ENCODE measurements at places on chromosomes 7 and 10.

DNA sequence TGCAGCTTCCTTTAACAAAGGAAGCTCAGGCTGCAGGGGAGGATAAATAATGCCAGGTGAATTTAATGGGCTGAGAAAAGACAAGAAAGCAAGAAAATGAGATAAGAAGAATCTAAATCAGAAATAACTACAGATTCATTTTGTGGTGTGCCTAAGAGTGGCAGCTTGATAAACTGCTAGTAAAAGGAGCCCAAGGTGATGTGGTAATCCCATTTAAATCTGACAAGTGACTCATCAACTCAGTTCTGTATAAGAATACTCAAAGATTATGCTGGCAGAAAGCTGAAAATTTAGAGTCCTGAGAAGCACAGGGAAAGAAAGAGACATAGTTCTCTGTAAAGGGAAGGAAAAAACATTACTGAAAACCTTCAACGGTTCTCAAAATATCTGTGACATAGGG is 109.4 kb upstream of the PDE1C start:
- no peak for DNase-seq

DNA sequence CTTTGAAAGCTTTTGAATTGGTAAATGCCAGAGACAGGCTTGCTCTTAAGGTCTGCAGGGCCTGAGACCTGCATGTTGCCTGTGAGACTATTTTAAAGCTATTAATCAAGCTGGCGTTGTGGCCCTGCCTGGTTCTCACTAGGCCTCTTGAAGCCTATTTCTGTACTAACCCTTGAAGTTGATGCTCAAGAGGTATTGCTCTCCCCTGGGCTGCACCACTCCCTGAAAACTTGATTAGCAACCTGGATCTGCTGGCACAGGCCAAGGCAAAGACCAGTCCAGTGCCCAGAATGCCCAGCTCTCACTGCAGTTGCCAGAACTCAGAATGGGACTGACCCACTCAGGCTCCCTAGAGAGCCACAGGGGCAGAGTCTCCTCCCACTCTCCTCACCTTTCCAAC is 220.0 kb upstream of the MEOX2 start:
- DNase-seq: no peak

- no peak for DNase-seq
Observed at GRCh38 chr7:80722616-80723195, 84.3 kb downstream of the CD36 start.

DNA sequence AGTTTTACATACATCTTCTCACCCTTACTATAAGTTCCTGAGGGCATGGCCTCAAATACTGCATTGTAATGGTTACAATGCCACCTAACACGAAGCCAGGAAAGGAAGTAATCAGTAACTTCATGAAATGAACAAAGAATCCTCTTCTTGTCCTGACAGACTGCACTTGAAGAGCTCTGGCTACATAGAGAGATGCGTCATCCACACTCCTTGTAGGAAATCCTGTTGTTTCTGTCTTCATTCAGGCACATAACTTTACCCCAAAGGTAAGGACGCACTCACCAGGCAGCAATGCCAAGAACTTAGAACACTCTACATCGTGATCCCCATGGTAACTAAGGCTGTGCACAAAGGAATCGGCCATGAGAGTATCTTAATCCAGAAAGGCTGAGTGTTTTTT is 80.3 kb upstream of the ARID5B start:
- no peak for DNase-seq

- peak; percentile 1 for DNase-seq
Observed at GRCh38 chr10:113126229-113127201, 176.5 kb downstream of the TCF7L2 start.

DNA sequence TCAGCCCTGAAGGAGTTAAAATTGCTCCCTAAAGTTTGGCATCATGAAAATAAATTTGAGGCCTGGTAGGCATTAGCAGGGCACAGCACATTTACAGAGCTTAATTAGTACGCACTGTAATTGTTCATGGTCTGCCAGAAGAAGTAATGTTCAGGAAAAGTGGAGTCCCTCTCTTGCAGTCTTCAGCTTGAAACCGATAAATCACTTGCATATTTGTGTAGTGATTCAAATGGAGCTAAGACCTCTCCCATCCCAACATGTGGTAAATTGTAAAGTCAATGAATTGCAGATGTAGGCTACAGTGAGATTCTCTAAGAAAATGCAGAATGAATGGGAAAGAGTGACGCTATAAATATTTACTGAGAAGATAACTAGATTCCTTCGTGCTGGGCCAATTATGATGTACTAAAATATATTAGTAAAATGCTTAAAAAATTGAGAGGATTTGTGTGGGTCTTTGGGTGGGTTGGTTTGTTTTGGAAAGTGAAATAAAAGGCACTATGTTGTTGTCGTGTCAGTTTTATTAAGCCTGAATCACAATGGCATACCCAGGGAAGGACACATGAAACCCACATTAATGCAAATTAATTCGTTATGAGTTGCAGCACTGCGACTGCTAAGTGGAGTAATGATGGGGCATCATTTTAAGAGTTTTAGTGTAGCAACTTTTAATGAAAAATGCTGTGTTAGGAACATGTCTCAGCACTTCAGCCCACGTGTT is 8.4 kb downstream of the TCF7L2 start:
- no peak for DNase-seq

DNA sequence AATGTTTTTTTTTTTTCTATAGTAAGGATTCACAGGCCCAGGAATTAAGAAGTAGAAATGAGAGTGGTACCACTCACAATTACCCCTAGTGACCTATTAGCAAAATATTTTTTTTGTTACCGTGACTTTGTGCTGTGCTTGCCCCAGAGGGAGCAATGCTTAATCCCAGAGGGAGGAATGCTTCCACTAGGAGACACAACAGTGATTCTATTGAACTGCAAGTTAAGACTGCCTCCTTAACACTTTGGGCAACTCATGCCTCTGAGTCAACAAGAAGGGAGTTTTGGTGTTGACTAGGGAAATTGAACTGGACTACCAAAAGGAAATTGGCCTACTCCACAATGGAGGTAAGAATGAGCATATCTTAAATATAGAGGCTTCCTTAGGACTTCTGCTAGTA is 17.2 kb upstream of the MEOX2 start:
- DNase-seq: no peak

DNA sequence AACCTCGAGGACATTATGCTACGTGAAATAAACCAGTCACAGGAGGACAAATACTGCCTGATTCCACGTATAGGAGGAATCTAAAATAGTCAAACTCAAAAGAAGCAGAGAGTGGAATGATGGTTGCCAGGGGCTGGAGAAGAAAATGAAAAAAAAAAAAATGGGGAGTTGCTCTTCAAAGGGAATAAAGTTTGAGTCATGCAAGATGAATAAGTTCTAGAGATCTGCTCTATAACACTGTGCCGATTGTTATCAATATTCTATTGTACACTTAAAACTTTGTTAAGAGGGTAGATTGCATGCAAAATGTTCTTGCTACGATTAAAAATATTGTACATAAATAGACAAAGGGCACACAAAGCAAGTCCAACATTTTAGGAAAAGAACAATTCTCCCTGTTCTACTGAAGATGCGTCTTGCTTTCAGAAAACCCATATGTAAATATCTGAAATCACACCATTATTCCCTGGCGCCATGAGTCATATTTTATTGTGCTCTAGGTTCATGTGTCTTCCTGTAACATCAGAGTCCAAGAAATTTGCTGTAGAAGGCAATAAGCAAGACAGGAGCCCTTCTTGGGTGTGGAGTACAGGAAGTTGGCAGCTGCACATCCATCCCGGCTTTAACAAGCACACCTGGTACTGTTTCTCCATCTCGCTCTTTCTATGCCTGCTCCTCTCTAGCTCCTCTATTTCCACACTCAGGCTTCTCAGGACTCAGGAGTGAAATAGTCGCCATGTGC is 145.9 kb downstream of the GFRA1 start:
- DNase-seq: no peak

- DNase-seq: no peak
Observed at GRCh38 chr10:108184114-108184513, 1019.6 kb upstream of the SORCS1 start.

GRCh38 chr10:22310928-22311327 is 5.3 kb upstream of the COMMD3 start:
- DNase-seq: no peak

Data from effector memory CD4-positive, alpha-beta T cell (primary cell).